ENCODE measurements at places on chromosomes 5 and 9.

DNA sequence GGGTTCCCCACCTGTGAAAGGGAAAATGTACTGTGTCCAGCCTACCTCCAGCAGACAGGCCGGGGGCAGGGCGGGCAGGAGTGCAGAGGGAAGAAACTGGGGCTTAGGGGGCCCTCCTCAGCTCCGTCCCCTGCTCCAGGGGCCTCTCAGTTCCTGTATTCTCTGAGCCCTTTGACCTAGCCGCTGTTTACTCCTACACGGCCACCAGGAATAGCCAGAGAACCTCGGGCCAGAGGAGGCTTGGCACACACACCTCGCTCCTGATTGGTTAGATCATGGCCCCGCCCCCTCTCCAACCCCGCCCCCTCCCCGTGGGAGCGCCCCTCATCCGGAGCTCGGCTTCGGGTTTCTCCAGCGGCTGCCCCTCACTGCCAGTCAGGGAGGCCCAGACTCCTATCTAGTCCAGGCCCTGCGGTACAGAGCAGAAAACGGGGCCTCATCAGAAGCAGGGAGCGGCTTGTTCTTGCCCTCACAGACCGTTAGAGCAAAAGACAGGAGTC lies 2.2 kb downstream of the ST6GALNAC6 start:
- DNase-seq = no peak

GRCh38 chr9:88092797-88093331 lies 45.4 kb downstream of the SPATA31C2 start:
- no peak for DNase-seq

GRCh38 chr5:58505502-58505901 lies 14.3 kb downstream of the GAPT start:
- no peak for DNase-seq

DNA sequence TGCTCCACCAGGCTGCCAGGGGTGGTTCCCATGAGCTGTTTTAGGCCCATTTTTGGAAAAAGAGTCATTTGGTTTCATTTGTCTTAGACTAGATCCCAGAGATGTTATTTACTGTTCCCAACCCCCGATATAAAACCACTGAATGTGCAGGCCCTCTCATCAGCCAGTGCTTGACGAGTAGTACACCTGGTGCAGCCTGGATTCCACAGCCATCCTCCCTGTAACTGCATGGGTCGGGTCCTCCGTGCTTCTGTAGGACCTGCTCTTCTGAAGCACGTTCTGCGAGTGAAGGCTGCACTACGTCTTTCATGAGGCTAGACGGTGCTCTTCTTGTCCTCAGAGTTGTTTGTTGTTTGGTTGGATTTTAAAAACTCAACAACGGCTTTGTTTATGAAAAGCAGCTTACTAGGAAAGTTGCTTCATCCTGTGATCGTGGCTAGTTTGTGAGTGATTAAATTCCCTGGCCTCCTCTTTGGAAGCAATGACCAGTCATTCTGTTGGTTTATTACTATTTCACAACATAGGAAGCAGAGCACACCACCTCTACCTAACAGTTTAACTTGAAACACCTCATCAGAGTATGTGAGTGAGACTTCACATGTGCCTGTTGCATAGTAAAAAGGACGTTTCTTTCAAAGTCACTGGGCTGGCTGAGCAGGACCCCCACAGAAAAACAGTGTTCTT lies 135.2 kb downstream of the AOPEP start:
- DNase-seq = no peak

DNA sequence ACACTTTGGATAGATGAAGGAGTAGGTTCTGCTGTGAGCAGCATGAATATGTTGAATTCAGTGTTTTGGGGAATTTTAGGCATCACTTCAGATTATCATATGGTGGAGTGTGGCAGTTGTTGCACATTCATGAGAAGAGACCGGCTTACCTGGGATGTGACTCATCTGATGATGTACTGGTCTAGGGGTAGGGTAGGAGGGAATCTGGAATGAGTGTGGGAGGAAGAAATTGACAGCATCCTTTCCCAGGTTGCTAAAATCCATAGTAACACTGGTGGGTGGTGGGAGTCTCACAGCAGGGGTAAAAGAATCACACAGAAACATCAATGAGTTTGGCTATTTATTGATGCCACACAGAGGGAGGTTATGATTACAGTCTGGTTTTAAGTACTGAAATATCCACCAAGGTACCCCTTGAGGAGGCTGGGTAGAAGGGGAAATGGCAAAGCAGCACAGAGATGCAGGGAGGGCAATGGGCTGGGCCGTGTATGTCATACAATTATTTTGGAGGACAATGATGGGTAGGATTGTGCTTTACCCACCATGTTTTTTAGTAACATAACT lies 82.5 kb downstream of the TARS1 start:
- no peak for DNase-seq

DNA sequence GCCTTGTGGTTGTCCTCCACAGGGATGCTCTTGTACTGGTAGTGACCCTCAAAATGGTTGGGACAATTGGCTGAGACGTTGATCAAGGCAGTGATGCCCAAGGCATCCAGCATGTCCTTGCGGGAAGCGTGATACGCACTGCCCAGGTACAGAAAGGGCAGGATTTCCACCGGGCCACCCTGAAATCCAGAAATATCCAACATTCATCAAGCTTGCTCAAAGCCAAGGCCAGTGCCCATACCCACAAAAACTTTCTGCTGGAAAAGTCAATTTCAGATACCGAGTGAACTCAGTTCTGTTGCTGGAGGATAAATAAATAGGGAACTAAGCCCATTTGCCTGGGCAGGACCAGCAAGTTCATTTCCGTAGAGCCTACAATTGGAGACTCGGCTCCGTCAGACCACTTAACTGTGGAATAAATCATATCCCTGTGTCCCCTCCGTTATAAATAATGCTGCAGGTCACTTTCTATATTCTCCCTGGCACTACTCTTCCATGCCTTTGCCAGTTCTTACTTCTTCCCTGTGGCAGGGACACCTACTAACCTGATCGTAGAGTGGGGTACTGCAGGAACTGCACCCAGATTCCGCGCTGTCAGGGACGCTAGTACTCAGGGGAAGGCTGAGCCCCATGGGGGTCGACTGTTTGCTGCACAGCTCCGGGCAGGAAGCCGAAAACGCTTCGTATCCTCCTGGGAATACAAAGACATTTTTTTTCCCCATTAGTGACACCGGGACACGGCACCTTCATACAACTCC lies 1.2 kb downstream of the DUSP1 start:
- no peak for DNase-seq

DNA sequence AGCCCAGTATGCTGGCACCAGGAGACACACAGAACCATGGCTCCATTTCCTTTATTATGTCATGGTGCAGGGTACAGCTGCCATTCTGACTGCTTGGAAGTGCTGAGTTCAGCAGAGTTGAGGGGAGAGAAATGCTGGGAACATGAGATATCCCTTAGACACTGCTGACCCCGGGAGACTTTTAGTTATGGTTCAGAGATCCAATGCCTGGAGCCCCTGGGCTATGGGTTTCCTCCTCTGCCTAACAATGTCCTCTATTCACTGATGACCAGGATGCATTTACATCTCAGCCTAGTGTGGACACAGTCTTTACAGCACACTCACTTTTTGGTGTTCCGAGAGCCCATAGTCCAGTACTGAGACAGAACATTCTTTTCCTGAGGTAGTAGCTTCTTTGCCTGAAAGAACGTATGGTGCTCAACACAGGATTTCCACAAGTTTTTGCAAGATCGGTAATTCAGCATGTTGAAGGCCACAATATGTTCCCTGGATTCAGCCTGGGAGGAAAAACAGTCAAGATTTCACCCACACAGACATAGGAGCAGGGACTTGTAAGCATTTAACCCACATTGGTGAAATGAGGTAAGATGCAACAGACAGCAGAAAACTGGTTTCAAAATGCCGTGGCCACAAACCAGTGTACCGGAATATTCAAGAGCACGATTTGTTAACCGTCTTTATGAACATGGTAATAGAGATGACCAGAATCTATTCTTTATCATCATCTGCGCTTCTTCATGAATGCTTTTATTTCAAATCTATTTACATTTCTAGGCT lies 71.3 kb downstream of the PTPN3 start:
- DNase-seq = no peak

DNA sequence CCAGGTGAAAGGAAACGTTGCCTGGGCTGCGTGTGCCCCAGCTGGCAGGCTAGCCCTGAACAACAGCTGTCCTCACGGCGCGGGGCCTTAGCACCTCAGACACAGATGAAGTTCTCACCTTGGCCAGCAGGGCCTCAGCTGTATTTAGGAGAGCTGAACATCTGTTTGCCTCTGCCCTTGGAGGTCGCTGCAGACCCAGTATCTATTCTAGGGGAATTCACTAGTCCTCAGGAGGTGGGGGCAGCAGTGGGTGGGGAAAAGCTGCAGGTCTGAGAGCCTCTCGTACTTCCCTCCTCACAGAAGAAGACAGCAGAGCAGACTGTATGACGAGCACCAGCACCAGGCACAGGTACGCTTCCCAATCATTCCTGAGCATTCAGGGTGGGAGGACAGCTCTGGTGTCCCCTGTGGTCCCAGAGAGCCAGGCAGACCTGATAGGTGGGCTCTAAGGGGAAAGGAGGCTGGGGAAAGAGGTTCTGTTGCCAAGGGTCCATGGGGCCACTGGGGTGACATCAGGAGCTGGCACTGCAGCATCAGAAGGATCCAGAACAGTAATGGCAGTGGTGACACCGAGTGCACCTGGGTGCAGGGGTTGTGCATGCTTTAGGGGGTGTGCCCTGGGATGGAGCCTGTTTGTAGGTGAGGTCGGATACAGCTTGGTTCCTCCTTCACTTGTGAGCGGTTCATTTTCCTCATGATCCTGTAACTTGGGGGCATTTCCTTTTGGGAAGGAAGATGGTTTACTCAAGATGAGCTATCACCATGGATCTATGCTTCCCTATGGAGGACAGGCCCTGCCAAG lies 13.8 kb downstream of the CD74 start:
- DNase-seq = no peak

GRCh38 chr5:121292664-121293063 lies 559.0 kb upstream of the FTMT start:
- no peak for DNase-seq

GRCh38 chr9:123073441-123073840 lies 40.0 kb downstream of the GPR21 start:
- DNase-seq = no peak

DNA sequence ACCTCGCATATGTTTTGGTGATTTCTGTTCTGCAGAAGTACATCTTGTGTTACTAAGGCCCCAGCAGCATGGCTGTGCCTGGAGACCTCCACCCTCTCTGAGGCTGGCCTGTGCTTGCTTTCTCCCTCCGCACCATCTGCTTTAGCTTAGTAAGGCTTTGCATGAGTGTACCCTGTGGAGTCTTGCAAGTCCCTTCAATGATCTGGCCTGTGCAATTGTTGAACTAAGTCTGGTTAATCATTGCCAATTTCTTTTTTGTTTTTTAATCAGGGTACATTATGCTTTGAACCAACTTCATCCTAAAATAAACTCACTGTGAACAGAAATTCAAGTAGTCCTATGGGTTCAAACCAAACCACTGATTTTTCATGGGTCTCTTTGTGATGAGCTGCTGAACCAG lies 32.3 kb downstream of the ACOT12 start:
- DNase-seq = no peak

GRCh38 chr5:171989946-171990712 lies 16.3 kb downstream of the FBXW11 start:
- no peak for DNase-seq

DNA sequence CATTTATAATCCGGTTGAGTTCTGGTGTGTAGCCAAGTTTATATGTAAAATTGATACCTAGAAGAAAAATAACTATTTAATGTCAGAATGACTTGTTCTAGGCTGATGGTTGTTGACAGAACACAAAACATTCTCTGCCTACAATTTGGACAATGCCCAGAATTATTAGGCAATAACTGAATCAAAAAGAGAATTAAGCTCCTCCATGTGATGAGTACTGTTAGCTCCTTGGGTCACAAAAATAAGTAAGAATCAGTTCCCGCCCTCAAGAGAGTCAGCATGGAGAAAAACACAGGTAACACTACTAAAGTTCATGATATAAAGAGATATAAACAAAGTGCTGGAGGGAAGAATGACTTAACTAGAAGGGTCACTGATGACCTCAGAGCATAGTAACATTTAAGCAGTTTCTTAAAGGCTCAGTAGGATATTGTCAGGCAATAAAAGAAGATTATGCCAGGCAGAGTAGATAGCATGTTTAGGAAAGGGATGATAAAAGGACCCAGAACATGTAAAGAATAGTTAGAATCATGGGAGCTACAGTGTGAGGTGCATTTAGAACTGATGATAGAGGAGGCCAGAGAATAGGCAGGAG lies 200.5 kb upstream of the ACTBL2 start:
- DNase-seq = no peak

DNA sequence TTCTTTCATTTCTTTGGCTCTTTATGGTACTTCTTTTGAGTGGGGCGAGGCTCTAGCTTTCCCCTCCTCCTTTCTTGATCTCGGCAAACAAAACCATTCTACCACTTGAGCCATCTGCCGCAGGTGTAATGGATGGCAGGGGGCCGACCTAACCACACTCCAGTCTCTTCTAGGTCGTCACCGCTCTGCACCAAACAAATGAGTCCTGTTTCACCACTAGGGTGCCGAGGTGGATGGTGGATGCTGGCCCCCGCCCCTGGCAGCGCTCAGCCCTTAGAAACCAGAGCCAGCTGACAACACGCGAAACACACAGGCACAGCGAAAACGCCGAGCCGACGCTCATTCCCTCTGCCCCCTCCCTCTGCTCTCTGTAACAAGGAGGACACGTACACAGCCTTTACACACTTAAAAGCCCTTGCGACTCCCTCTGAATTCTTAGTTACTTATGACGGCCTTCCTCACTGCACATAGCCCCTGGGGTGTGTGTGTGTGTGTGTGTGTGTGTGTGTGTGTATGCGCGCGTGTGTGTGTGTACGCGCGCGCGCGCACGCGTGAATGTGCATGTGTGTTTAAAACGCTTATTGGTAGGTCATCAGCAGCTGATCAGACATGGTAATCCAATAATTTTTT lies 199.4 kb downstream of the MEF2C start:
- no peak for DNase-seq

GRCh38 chr9:69445251-69445650 lies 120.2 kb downstream of the ENTREP1 start:
- DNase-seq = no peak

DNA sequence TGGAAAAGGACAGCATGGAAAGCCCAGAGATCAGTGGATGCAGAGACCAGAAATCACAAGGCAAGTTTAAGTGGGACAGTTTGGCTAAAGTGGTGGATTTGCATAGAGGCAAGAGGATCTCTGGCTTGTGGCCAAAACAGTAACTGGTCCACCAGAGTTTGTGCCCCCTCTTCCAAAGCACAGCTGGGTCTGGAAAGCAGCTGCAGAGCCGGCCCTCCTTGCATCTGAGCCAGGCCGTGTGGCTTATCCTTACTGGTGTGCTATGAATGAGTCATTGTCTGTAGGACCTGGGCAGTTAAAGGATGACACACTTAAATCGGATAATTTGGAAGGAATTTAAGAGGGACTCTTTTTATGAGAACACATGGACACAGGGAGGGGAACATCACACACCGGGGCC lies 146.6 kb downstream of the PIP5K1B start:
- no peak for DNase-seq

- DNase-seq = no peak
Observed at GRCh38 chr9:2086971-2087370, 71.8 kb downstream of the SMARCA2 start.

All from NCI-H2107 (cell line).